ENCODE measurements at places on chromosomes 5 and 9.

GRCh38 chr5:150302301-150303069, at the start of gene ARSI:
Gene ARSI (minus strand): TSS chr5:150302905. CDS start chr5:150302373, 532 bp downstream.
- DNase-seq: no peak

DNA sequence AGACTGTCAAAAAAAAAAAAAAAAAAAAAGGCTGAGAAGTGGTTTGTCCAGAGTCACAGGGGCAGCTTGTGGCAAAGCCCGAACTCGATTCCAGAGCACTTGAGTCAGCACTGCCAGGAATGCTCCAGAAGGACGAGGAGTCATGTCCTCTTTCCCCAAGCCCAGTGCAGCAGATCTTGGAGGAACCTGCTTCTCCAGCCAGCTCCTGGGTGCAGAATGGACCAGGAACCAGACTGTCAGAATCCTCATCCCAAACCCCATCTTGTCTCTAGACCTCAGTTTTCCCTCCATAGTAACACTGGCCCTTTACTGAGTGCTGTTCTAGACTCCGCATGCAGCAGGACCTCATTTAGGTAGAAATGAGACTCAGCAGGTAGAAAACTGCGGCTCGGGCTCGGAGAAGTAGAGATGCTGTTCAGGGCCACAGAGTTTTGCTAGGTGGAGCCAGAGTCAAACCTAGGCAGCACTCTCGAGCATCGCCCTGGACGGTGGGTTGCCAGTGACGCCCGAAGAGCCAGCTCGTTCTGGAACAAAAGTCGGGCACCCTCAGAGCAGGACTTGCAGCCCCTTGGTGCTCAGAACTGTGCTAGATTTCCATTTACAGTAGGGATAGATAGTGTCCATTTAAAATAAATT, 15.4 kb downstream of the CD74 start:
- DNase-seq: no peak

GRCh38 chr5:156556666-156557406, 229.9 kb downstream of the SGCD start:
- DNase-seq: no peak

GRCh38 chr5:64502196-64502595, 3.6 kb upstream of the RGS7BP start:
- DNase-seq: no peak

Data from GM10248 (cell line).